Type B pancreatic cell (in vitro differentiated cells): ENCODE measurements at places on chromosomes 6 and 20.

DNA sequence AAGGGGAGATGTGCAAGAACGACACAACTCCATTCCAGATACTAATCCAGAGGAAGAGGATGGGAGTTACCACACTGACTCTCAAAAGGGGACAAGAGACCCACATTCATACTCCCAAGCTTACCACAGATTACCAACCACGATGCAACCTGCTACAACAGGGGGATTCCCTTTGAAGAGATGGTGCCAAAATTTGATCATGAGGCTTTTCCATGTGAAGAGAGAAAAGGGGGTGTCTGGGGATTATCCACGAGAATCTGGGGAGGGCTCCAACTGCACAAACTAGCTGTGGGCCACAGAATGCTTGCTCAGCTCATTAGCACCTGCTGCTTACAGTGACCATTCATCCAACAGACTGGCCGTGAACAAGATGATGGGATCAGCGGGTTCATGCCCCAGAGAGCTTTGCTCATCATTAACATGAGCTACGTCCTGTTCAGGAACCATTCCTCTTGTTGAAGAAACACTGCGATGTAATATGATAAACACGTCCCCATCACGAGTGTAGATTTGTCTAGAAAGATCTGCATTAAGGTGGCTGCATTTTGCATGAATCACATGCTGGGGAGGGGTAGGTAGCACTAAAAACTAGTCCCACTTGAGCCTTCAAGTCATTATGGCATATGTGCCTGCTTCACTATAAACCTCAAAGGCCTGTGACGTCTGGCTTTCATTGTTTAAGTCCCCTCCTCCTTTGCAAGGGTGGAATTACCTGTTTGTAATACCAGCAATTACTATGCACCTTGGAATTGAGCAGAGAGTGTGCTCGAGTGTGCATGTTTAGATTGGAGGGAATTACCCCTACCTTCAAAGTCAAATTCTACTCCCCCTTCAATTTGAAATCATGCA lies 4.0 kb downstream of the PLAGL2 start:
- DNase-seq: no peak

DNA sequence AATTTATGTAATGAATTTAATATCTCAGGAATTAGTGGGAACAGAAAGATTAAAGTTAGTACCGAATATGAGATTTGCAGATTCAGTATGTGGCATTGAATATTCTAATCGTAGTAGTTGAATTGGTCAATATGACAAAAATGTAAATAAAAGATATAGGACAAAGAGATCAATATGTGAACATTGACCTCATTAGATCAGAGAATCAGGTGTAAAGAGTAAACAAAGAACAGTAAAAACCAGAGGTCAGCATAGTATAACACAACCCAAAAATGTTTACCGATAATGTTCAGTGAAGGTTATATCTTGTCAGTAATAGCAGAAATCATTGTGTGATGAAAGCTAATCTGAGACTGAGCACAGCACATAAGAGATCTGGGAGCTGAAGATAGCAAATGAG lies 152.0 kb downstream of the FAM83B start:
- no peak for DNase-seq

- no peak for DNase-seq
These were observed 127.9 kb upstream of the NAA20 start for GRCh38 chr20:19889011-19889953.

DNA sequence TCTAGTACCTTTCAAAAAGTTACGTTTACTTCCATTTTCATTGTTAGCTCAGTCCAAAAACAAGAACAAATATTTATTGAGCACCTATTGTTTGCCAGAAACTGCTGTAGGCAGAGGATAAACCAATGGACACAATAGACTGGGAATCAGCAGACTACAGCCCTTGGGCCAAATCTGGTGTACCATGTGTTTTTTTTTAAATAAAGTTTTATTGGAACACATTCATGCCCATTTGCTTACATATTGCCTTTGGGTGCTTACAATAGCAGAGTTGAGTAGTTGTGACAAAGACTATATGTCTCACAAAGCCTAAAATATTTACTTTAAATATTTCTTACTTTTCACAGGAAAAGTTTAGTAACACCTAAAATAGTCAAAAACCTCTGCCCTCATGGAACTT lies 216.1 kb downstream of the COL9A1 start:
- DNase-seq: no peak

DNA sequence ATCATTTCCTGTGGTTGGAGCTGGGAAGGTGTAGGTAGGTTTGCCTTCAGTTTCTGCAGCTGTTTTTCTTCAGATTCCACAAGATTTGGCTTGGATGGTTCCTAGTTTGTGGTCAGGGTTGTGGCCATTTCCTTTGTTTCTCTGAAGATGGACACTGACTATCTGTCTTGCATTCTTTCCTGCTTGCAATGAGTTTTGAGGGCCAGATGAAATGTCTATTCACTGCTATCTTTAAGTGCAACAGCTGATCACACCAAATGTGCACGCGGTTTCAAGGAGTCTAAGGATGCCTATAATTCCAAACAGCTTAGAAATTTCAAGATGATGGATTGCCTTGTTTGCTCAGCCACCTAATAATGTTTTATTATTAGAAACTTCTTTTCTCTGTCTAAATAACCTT lies 28.4 kb downstream of the IL20RA start:
- no peak for DNase-seq

DNA sequence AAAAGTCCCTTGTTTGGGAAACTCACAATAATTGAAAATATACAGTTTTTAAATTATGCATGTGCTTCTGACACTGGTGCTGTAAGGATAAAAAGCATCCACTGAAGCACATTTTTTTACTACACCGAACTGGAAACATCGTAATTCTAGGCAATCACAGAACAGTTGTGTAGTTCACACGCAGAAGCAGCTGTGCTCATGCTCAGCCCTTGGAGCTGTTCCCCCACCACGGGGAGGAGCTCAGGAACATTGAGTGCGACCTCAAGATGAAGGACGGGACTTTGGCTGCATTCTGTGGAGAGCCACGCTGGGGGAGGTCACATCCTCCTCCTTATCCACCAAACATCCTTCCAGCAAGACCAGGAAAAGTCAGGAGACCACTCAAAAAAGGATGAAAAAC lies 466.3 kb upstream of the CDH4 start:
- no peak for DNase-seq

GRCh38 chr6:107292715-107293271 lies 166.6 kb downstream of the PDSS2 start:
- no peak for DNase-seq

DNA sequence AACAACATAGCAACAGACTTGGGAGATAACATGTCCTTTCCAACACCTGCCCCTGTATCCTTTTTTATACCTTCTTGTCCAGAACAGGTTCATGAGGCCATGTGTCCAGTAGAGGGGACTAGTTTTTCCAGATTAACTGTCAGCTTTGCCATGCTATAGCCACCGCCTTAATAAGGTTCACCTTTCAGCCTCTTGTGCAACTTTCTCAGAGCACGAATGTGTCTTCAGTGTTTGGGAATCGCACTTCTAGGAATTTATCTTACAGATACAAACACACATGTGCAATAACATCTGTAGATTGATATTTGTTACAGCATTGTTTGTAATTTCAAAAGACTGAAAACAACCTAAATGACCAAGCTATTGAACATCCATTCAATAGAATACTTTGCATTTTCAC lies 21.4 kb downstream of the NCR2 start:
- DNase-seq: no peak

- DNase-seq: no peak
These were observed 203.0 kb downstream of the DHX35 start for GRCh38 chr20:39165099-39165498.

DNA sequence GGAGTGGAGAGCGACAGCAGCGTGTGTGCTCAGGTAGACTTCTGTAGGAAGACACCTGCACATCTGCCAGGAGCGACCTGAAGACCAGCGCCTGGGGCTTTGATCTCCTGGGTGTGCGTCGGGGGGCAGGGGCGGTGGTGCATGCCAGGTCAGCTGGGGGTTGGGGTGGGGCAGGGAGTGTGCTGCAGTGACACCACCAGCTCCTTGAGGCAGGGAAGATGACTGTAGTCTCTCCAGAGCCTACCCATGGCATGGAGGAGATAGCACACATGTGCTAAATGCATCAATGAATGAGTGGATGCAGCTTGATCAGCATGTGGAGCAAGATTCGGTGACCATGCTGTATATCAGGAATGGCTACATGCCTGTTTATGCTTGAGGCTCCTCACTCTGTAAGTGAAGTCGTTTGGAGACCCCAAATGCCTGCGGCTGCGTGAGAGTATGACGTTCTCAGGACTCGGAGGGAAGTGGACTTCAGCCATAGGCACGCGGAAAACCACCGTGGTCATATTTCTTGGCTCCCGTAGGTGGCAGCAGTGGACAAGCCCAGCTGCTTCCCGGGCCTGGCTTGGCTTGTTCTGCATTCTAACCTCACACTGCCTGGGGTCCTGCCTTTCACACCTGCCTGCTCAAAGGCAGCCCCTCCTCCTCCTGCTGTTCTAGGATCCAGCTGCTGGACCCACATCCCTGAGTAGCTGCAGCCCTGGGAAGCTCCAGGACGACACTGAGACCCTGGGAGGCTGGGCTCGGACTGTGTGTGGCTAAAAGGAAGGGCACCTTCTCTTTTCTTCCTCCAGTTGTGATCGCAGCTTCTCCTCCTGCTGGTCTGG lies 39.4 kb upstream of the KCNK16 start:
- no peak for DNase-seq

- no peak for DNase-seq
These were observed 38.6 kb downstream of the GHRH start for GRCh38 chr20:37223053-37223452.

- DNase-seq: no peak
These were observed 5.0 kb upstream of the BTN2A1 start for GRCh38 chr6:26452631-26453235.

DNA sequence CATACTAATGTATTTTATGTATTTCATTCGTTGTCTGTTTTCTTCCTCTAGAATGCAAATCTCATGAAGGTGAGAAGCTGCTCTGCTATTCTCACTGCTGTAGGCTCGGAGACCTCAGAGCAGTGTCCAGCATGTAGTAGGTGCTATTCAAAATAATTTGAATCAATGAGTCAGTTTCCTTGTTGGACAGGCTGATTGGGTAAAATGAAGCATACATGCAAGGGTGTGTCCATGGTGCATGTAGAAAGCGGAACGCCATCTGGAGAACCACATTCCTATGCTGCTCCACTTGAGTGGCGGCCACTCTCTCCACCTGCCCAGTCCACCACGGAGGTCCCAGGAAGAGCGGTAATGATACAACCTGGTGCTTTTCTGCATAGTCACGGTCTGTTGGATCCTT lies 412.1 kb downstream of the QKI start:
- no peak for DNase-seq

DNA sequence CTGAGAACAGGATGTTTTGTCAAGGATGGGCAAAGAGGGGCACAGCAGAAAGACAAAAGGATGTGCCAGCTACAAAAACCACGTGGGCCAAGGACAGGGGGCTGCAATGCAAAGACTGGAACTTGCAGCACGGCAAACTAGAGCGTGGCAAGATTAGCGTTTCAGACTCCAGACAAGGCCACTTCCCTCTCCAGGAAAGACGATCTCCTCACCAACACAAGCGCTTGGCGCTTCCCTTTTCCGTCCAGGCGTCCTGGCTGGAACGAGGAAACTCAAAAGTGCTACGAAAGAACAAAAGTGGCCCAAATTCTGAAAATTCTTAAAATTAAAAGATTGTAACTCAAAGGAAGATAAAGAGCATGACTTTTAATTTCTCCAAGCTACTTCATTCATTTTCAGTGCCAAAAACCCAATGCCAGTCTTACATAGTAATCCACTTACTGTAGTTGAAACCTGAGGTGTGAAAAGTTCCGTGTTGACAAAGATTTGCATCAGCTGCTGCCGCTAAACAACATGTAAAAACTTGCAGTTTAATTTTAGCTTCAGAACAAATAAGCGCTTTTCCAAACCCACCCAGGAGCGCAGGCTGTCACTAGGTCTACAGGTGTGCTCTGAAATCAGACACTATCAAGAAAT lies 207.1 kb upstream of the RREB1 start:
- no peak for DNase-seq

- DNase-seq: no peak
These were observed 27.0 kb upstream of the FRMD1 start for GRCh38 chr6:168105813-168106632.

DNA sequence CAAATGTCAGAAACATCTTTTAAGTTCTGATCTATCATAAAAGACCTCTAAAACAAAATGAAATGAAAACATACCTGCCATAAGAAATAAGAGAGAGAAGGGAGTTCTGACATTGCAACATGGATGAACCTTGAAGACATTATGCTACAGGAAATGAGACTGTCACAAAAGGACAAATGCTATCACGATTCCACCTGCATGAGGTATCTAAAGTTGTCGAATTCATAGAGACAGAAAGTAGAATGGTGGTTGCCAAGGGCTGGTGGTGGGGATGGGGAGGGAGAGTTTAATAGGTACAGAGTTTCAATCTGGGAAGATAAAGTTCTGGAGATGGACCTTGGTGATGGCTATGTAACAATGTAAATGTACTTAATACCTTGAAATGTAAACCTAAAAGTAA lies 3.3 kb downstream of the EZR start:
- DNase-seq: no peak

- DNase-seq: no peak
These were observed 56.1 kb downstream of the NCOA3 start for GRCh38 chr20:47557791-47558190.

- DNase-seq: no peak
These were observed 306.5 kb downstream of the C6orf118 start for GRCh38 chr6:165002866-165003265.

DNA sequence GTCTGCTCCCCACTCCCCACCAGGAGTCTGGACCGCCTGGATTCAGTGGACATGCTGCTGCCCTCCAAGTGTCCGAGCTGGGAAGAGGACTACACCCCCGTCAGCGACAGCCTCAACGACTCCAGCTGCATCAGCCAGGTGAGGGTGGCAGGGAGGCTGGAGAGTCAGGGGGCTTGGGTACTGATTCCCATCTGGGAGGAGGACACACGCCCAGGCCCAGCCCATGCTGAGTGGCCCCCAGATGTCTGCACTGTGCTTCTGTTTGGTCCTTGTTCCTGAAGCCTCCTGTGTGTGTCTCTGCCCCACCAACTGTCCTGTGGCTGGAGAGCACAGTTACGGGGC lies 101.6 kb upstream of the MYL9 start:
- DNase-seq: no peak

- DNase-seq: no peak
These were observed 5.0 kb downstream of the RGS19 start for GRCh38 chr20:64074184-64074789.
